Tibial artery (tissue), 4 donors: ENCODE measurements at places on chromosomes 5 and 9.

- H3K27me3 ChIP-seq: no peaks in the 10 kb centered on the region
- no peak overlapping the region for H3K27ac ChIP-seq
- no peaks in the 10 kb centered on the region for H3K36me3 ChIP-seq
- H3K4me1 ChIP-seq: no peaks in the 10 kb centered on the region
- DNase-seq: no peak
- no peak overlapping the region for H3K4me3 ChIP-seq
Measured at GRCh38 chr5:36581070-36581469, 25.3 kb upstream of the SLC1A3 start.

DNA sequence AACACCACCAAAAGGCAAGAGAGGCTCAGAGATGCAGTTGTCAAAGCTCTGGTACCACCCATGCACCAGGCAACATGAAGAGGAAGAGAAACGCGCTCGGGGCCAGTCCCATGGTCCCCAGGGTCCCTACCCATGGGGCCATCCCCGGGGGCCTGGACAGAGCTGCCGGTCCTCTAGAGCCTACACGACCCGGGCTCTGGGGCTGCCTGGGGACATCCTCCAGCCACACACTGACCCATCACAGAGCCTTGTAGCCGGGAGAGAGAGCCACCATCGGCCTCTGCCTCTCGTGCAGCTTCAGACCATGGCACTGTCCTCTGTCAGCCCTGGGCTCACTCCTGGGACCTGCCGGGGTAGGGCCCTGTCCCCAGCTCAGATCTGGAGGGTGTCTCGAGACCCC, 23.7 kb downstream of the VAV2 start:
- H3K27ac ChIP-seq: no peak overlapping the region
- H3K36me3 ChIP-seq: no peaks in the 10 kb centered on the region
- no peaks in the 10 kb centered on the region for H3K27me3 ChIP-seq
- DNase-seq: no peak

GRCh38 chr5:59773294-59773693, 120.2 kb downstream of the PDE4D start:
- no peak overlapping the region for H3K4me3 ChIP-seq
- H3K36me3 ChIP-seq: no peaks in the 10 kb centered on the region

DNA sequence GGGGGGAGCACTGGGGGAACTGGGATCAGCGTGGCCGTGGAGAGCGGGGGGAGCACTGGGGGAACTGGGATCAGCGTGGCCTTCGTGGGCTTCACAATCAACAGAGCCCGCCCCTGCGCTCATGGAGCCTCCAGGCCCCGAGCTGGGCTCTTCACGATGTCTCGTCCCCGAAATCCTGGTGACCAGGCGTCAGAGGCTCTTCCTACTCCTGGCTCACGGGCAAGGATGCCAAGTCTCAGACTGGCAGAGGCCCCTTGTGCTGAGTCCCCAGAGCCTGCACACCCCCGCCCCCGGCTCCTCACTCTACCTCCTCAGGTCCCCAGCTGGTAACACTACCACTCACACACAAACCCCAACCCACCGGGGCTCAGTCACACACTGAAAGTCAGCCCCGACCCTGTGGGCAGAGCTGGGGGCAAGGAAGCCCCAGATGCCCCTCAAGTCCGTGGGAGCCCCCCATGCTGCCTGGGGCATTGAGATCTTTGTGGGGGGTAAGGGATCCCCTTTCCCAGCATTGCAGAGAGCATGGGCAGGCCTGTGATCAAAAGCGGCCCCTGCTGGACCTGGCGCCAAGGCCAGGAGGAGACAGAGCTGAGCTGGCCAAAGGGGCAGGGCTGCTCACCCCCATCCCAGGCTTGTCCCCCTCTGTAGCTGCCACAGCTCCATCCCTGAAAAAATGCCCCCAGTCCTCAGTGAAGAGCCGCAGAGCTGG, 26.7 kb downstream of the LHX3 start:
- no peak overlapping the region for H3K4me3 ChIP-seq
- H3K27me3 ChIP-seq: no peaks in the 10 kb centered on the region
- H3K36me3 ChIP-seq: no peaks in the 10 kb centered on the region
- DNase-seq: no peak
- no peak overlapping the region for H3K27ac ChIP-seq

DNA sequence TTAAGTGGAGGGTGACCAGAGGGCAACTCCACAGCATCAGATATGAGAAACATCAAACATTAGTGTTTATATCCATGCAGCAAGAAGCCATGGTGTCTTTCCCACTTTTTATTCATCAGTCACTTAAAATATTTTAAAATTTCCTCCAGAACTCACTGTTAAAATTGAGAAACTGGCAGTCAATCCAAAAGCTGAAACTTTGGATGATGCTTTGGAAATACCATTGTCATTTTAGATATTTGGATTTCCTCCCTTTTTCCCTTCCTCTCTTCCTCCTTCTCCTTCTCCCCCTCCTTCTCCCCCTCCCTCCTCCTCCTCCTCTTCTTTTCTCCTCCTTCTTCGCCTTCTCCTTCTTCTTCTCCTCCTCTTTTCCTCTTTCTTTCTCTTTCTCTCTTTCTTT, 33.1 kb upstream of the NTRK2 start:
- H3K4me3 ChIP-seq: no peak overlapping the region
- DNase-seq: no peak
- H3K27ac ChIP-seq: no peak overlapping the region
- no peaks in the 10 kb centered on the region for H3K36me3 ChIP-seq
- H3K27me3 ChIP-seq: no peaks in the 10 kb centered on the region

DNA sequence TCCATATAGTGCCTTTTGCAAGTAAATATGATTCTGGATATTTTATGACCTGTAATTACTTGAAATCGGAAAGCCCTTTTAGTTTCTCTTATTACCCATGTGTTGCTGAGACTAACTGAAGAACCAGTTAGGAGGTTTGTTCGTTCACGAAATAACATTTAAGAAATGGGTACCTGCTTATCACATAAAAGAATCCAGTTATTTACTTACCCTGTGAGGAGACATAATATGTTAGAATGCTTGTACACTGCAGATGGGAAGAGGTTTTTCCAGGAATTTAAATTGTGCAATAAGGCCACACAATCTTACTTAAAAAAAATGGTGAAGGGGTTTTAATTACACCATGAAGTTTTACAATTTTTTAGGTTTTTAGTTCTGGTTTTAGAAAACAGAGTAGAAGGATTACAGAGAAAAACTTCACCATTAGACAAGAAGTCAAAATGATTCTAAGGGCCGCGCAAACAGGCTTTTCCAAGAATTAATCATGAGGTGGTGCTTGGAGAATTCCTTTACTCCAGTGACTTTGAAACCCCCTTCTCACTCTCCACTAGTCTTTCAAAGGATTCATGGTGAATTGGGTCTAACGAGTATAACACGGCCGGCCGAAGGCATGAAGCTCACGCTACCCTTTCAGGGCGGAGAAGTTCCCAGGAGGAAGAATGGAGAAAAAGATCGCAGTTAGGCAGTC, 1.1 kb upstream of the PTGER4 start:
- no peaks in the 10 kb centered on the region for H3K27me3 ChIP-seq
- DNase-seq: no peak
- H3K36me3 ChIP-seq: no peaks in the 10 kb centered on the region
- no peaks in the 10 kb centered on the region for H3K4me1 ChIP-seq
- H3K4me3 ChIP-seq: peak overlapping the region; percentile 69

GRCh38 chr9:120612218-120612617, 32.3 kb upstream of the CDK5RAP2 start:
- H3K4me3 ChIP-seq: no peak overlapping the region
- H3K27ac ChIP-seq: no peak overlapping the region
- H3K4me1 ChIP-seq: no peaks in the 10 kb centered on the region
- peaks cover 11% of the 10 kb centered on the region for H3K36me3 ChIP-seq
- no peaks in the 10 kb centered on the region for H3K27me3 ChIP-seq
- no peak for DNase-seq

DNA sequence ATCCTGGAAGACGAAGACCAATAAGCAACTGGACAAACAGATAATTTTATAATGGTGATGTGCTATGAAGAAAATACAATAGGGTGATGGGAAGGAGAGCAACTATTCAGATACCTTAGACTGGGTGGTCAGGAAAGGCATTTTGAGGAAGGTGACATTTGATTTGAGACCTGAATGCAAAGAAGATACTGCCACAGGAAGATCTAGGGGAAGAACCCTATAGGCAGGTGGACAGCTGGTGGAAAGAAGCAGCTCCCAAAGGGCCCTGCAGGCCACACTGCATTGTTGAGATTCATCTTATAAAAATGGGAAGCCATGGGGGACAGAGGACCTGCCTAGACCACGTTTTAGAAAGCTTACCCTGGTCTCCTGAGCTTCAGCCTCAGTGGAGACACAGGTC, 19.7 kb upstream of the CTNNA1 start:
- no peaks in the 10 kb centered on the region for H3K4me1 ChIP-seq
- no peak overlapping the region for H3K27ac ChIP-seq
- no peak overlapping the region for H3K4me3 ChIP-seq
- DNase-seq: no peak
- no peaks in the 10 kb centered on the region for H3K27me3 ChIP-seq

DNA sequence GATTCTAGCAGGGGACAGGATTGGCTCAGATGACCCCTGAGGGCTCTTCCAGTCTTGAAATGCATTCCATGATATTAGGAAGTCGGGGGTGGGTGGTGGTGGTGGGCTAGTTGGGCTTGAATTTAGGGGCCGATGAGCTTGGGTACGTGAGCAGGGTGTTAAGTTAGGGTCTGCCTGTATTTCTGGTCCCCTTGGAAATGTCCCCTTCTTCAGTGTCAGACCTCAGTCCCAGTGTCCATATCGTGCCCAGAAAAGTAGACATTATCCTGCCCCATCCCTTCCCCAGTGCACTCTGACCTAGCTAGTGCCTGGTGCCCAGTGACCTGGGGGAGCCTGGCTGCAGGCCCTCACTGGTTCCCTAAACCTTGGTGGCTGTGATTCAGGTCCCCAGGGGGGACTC, 2.9 kb upstream of the MYOZ3 start:
- no peaks in the 10 kb centered on the region for H3K36me3 ChIP-seq
- peak overlapping the region; percentile 81 for H3K27ac ChIP-seq
- peaks cover 39% of the 10 kb centered on the region for H3K4me1 ChIP-seq
- peak; percentile 61 for DNase-seq
- no peak overlapping the region for H3K4me3 ChIP-seq
- no peaks in the 10 kb centered on the region for H3K27me3 ChIP-seq

DNA sequence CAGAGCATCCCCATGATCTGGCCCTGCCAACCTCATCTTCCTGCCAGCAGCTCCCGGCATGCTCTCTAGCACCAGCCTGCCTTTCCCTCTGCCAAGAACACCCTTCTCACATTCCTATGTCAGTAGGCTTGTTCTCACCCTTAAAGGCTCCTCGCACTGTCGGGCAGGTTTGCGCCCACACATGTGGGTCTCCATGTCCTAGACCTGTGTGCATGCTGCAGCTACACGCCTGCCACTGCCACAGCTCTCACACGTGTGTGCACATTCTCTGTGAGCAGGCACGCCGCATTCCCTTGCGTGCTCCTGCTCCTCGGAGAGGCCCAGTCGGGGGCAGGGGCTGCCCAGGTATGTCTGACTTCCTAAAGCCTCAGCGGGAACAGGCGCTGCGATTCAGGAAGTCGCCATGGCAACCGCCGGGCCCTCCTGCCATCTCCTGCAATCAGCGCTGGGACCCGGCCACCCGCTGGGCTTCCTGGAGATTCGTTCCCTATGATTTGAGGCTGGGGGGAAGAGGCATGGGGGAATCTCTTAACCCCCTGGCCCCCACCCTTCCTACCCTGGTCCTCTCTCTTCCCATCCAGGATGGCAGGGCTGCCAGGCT, 28.1 kb downstream of the NDUFA8 start:
- no peak overlapping the region for H3K4me3 ChIP-seq
- no peak for DNase-seq
- no peaks in the 10 kb centered on the region for H3K27me3 ChIP-seq

DNA sequence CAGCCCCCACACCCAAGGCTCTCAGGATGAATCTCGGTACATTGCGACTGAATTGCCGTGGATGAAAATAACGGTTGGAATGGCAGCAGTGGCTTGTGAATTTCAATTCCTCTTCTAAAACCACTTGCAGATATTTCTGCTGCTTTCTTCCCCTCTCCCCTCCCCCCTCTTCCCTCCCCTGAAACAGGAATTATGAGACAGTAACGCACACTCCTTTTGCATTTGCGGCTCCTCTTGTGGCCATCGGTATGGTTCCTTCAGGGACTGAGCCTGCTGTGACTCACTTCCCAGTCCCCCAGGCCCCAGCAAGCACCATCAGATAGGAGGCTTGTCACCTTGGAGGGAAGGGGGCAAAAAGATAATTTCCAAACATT, 9.7 kb downstream of the DCANP1 start:
- H3K27ac ChIP-seq: no peak overlapping the region
- H3K27me3 ChIP-seq: peaks cover 24% of the 10 kb centered on the region
- H3K4me3 ChIP-seq: no peak overlapping the region
- H3K36me3 ChIP-seq: no peaks in the 10 kb centered on the region
- DNase-seq: no peak

DNA sequence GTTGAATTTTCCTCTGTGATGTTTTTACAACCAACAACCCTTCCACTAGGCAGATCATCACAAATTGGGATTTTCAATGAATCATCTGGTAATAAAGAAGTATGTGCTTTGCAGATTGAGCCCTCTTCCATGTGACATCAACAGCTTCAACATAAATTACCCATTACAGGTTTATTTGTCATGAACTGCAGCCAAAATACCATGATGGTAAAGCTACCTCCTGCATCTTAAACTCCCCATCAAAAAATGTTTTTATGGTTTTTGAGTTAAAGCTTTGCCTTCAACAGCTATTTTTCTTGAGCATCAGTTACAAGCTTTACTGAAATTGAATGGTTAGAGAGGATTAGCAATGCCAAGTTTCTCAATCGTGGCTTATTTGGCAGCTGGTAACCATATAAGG, 211.4 kb upstream of the TUSC1 start:
- H3K4me1 ChIP-seq: no peaks in the 10 kb centered on the region
- no peaks in the 10 kb centered on the region for H3K27me3 ChIP-seq
- no peak overlapping the region for H3K4me3 ChIP-seq
- H3K27ac ChIP-seq: no peak overlapping the region
- no peaks in the 10 kb centered on the region for H3K36me3 ChIP-seq

DNA sequence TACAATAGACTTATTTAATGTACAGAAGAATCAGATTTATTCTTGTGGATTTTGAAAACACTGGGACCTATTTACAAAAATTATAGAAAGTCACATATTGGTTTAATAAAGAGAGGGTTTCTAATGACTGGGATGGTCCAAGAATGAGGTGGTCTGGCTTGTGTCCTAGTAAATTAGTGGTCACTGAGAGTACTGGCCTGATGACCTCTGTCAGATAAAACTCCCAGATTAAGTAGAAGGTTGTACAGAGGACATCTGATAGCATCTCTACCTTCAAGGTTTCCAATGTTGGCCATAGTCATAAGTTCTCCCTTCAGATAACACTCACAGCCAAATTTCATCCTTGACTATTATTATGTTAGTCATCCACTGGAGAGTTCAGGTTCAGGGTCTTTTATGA, 692.9 kb downstream of the MTRR start:
- H3K4me3 ChIP-seq: no peak overlapping the region
- no peaks in the 10 kb centered on the region for H3K4me1 ChIP-seq
- DNase-seq: no peak
- no peaks in the 10 kb centered on the region for H3K36me3 ChIP-seq

- H3K4me3 ChIP-seq: no peak overlapping the region
- H3K4me1 ChIP-seq: peaks cover 28% of the 10 kb centered on the region
- DNase-seq: no peak
- no peaks in the 10 kb centered on the region for H3K36me3 ChIP-seq
- H3K27ac ChIP-seq: peak overlapping the region; percentile 15
Measured at GRCh38 chr5:78501411-78502352, 141.3 kb downstream of the SCAMP1 start.
